Memory B cell (primary cell): ENCODE measurements at places on chromosomes 6 and 20.

- no peak for DNase-seq
These were observed 164.8 kb upstream of the MAN1A1 start for GRCh38 chr6:119514345-119514744.

DNA sequence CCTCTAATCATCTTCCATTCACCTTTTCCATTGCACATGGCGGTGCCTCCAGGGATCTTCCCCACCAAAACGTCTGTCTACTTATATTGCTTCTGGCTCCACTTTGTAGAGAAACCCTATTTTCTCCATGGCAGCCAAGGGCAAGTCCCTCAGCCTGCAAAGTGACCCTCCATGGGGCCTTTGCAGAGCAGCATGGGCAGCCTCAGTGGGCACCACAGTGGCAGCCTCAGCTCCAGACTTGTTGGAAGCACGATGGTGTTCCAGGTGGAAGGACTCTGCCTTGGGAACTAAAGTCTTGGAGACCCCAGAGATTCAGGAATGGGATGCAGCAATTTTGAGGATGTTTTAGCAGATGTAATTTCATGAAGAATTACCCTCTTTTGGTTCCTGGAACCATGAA lies 18.5 kb upstream of the CCR6 start:
- DNase-seq: no peak

GRCh38 chr6:132741281-132741680 lies 16.4 kb downstream of the VNN2 start:
- no peak for DNase-seq

DNA sequence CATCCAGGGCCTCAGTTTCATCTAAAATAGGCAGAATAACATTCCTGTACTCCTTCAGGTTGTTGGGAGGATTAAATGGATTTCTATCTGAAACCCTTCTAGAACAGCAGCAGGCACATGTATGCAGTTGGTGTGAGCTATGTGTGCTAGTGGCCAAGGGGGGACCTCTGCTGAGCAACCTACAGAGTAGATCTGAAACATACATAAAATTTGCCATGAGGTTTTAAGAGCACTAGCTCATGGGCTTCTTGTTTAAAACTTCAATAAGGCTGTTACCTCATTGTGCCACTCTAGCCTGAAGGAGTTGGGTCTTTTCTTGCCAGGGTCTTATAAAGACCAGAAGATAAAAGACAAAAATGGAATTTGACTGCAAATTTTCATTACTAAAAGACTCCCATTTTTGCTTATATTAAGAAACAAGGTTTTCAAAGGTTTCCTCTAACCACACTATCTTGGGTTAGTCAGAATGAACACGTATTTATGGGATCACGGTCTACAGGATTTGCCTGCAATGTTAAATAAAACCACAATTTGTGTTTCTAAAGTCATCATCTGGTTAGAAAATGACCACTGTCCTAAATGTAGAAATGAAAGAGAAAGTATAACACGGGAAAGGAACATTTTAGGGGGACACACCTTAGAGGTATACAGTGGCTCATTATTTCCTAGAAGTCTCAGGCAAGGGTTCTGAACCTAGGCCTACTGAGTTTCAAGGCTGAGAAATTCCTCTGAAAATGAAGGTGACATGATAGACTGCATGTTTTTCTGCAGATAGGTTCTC lies 144.9 kb upstream of the OLIG3 start:
- DNase-seq: no peak

- no peak for DNase-seq
These were observed 164.0 kb downstream of the GMDS start for GRCh38 chr6:2081155-2082138.
